ENCODE measurements at places on chromosomes 1 and 21. TPM values are rescaled to one million over a fixed set of nuclear protein-coding genes. Genes with fewer than 3 reads are reported as not detected.

APCS gene
- not detected for total RNA-seq

OLIG2 gene
- 0.21 TPM for total RNA-seq

SPRR2A gene
- not detected for total RNA-seq

DCDC2B gene
- not detected for total RNA-seq

OR2L3 gene
- not detected for total RNA-seq

LCE1C gene
- not detected for total RNA-seq

ADAMTS4 gene
- 10.3 TPM for total RNA-seq

FCRL5 gene
- not detected for total RNA-seq

CREB3L4 gene
- 10.2 TPM for total RNA-seq

C1QC gene
- total RNA-seq: 167 TPM

RORC gene
- total RNA-seq: 0.21 TPM

RYR2 gene
- 0.20 TPM for total RNA-seq

TMEM269 gene
- 0.30 TPM for total RNA-seq

ZNF691 gene
- 18.2 TPM for total RNA-seq

TNFSF18 gene
- not detected for total RNA-seq

HRNR gene
- not detected for total RNA-seq

RGS8 gene
- total RNA-seq: not detected

PLEKHN1 gene
- not detected for total RNA-seq

TRIM45 gene
- total RNA-seq: 3.3 TPM

GJA9 gene
- total RNA-seq: not detected

S100A1 gene
- 93.0 TPM for total RNA-seq

FAM43B gene
- 1.0 TPM for total RNA-seq

AGO4 gene
- total RNA-seq: 14.0 TPM

SLFNL1 gene
- 0.22 TPM for total RNA-seq

MAEL gene
- 1.2 TPM for total RNA-seq

C8B gene
- not detected for total RNA-seq

PPIAL4G gene
- not detected for total RNA-seq

ITGB2 gene
- total RNA-seq: 32.7 TPM

CYB561D1 gene
- 6.6 TPM for total RNA-seq

VANGL1 gene
- 4.5 TPM for total RNA-seq

CRB1 gene
- total RNA-seq: 1.7 TPM

PLK3 gene
- total RNA-seq: 24.9 TPM

OR2T33 gene
- not detected for total RNA-seq

CR2 gene
- total RNA-seq: not detected

FLG2 gene
- total RNA-seq: not detected

ACTN2 gene
- total RNA-seq: 0.21 TPM

TNFRSF14 gene
- total RNA-seq: 64.9 TPM

L1TD1 gene
- total RNA-seq: 1.3 TPM

JTB gene
- total RNA-seq: 209 TPM

PCAT6 gene
- total RNA-seq: not detected

CD2 gene
- total RNA-seq: 1.5 TPM

PLEKHA6 gene
- 12.8 TPM for total RNA-seq

IFI44 gene
- total RNA-seq: 19.8 TPM

All from tibial nerve (tissue), 4 donors.